ENCODE measurements at places on chromosomes 3 and 15.

- DNase-seq, result no peak
Observed at GRCh38 chr3:42014921-42015533, 53.1 kb upstream of the ULK4 start.

DNA sequence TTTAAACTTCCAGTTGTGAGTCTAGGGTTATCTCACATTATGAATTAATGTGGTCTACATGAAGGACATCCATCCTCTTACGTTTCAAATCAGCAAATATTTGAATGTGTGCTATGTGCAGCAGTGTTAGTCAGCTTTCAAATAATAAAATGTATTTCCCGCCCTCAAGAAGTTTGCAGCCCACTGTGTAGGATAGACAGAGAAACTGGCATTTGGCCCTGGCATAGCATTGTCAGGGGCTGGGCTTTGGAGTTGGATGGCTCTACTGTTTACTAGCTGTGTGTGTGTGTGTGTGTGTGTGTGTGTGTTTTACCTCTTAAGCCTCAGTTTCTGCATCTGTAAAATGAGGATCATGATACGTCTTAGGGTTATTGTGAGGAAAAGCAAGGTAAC lies 400.5 kb upstream of the C2CD4B start:
- DNase-seq, result no peak

DNA sequence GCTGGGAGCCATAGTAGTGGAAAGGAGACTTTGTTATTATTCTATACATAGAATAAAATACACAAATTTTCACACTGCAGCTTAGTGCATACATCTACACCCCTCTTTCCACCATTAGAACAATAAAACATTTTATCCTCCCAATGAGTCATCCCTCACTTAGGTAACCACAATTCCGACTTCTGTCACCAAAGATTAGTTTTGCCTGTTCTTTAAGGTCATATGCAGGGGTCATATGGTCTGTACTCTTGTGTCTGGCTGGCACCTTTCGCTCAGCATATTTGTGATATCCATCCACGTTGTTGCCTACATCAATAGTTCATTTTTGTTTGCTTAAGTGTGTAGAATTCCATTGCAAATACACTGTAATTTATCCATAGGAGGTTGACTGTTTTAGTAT lies 399.4 kb downstream of the SHQ1 start:
- no peak for DNase-seq

DNA sequence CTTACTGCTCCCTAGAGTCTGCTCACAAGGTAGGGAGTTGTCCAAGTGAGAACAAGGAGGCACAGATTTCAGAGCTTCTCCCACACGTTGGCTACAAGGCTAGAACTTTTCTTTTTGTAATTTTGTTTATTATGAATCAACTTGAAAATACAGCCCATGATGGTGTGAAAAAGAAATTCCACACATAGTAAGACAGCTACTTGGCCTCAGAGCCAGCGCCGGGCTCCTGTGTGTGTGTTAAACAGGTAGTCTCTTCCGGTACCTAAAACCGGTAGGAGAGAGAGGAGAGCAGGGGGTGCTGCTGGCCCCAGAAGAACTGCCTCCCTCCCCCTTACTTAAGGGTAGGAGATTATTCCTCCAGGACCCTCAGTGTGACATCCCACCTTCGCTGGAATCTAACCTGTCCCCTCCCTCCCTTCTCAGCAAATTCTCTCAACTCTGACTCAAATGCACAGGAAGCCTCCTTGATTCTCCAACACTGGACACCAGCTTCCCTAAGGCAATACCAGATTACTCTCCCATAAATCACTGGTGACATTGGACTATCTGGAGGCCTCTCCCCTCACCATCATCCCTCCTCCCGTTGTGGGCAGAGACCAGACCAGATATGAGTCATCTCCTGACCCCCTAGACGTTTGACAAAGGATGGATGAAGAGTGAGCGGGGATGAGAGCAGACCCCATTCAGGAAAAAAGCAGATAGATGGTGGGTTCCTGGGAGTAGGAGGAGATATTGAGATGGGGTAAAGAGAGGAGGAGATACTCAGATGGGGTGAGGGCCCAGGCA lies 4.5 kb upstream of the IP6K1 start:
- no peak for DNase-seq

GRCh38 chr3:106305127-106305526 lies 436.3 kb upstream of the CBLB start:
- DNase-seq, result no peak
